Caco-2 (cell line): ENCODE measurements at places on chromosomes 7 and 10. TPM values are rescaled to one million over a fixed set of nuclear protein-coding genes. Genes with fewer than 3 reads are reported as not detected.

- DNase-seq, result no peak
These were observed 269.2 kb downstream of the MAD1L1 start for GRCh38 chr7:1963575-1963974.

Gene C10orf143
- 0.54 TPM in 1 of 2 replicates, not detected in the other for total RNA-seq

GRCh38 chr7:157544226-157544625, 207.4 kb downstream of the DNAJB6 start:
- no peak for DNase-seq

GRCh38 chr7:111783854-111784253, 221.6 kb upstream of the IMMP2L start:
- DNase-seq, result no peak

- DNase-seq, result no peak
These were observed 20.7 kb upstream of the ST7 start for GRCh38 chr7:116932566-116932965.

DNA sequence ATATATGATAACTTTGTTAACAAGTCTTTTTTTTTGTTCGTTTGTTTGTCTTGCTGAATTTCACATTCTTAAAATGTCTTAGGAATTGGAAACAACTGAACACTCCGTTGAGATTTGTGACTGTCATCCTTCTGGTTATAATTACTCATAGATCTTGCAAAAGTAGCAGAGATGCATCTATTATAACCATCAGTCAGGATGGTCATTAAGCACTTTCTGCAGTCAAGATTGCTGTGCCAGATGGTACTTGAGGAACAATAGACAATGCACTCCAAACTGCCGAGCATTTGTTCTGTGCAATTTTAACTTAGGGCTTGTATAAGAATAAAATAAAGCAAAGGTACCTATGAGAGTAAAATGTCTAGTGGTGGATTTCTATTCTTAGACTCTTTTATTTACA, 710.1 kb upstream of the KCND2 start:
- DNase-seq, result no peak

- no peak for DNase-seq
These were observed 221.6 kb downstream of the TCF7L2 start for GRCh38 chr10:113171662-113172061.

Gene HOXA10
- 7.8 and 9.5 TPM in 2 replicates for total RNA-seq

DNA sequence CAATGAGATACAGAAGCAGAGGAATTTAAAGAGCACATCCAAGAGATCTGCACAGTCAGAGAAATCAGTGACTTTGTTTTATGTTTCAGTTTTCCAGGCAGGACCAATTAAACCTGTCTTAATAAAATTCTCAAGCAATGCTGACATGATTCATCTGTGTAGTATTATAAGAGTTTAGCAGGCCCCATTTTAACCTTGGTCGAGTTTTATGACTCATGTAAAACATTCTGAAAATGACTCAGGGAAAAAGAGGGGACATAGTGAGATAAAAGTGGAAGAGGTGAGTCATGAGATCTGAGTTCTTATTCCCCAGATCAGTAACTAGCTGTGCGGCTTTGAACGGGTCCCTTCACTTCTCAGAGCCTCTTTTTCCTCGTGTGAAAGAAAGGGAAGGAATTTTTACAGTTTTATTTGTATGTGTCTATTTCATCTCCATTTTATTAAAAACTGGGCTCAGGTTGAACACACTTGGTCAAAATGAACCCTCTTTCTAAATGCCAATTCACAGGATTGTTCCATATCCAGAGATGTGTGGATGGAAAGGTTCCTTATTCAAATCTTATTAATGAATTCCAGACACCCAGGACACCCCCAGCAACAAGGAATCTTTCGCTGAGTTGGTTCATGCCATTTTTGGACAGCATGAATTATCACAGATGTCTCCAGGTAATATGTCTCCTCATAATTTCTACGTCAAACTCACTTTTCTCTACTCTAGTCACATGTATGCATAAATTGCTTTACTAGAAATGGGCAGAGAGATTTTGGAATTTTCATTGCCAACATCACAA, 143.2 kb downstream of the JAZF1 start:
- DNase-seq, result no peak

- DNase-seq, result peak; percentile 81
These were observed 1.2 kb upstream of the PFKFB3 start for GRCh38 chr10:6201516-6201975.

Gene CDC14C
- total RNA-seq, result not detected in 2 replicates
